PC-3 (cell line): ENCODE measurements at places on chromosomes 13 and 19. TPM values are rescaled to one million over a fixed set of nuclear protein-coding genes. Genes with fewer than 3 reads are reported as not detected.
A peak's percentile ranks its signal among the peaks of the same experiment; 100 is the strongest.

Gene PTPRH
- 8.1 and 10.9 TPM in 2 replicates for total RNA-seq

Gene F2RL3
- 0.07 and 0.23 TPM in 2 replicates for total RNA-seq

Gene ERICH4
- total RNA-seq = not detected in 2 replicates

Gene IGFL2
- total RNA-seq = not detected in 2 replicates

Gene ZNF878
- 0.23 and 1.9 TPM in 2 replicates for total RNA-seq

Gene SBK2
- not detected in 2 replicates for total RNA-seq

Gene ZNF132
- total RNA-seq = not detected in 2 replicates

Gene CYSLTR2
- not detected in 2 replicates for total RNA-seq

Gene ERFL
- total RNA-seq = 0.11 and 0.58 TPM in 2 replicates

Gene ZNF473
- 18.4 and 18.5 TPM in 2 replicates for total RNA-seq

Gene ZNF443
- 3.4 and 3.7 TPM in 2 replicates for total RNA-seq

Gene THSD8
- not detected in 2 replicates for total RNA-seq

Gene ZNF296
- total RNA-seq = 0.52 and 2.4 TPM in 2 replicates

DNA sequence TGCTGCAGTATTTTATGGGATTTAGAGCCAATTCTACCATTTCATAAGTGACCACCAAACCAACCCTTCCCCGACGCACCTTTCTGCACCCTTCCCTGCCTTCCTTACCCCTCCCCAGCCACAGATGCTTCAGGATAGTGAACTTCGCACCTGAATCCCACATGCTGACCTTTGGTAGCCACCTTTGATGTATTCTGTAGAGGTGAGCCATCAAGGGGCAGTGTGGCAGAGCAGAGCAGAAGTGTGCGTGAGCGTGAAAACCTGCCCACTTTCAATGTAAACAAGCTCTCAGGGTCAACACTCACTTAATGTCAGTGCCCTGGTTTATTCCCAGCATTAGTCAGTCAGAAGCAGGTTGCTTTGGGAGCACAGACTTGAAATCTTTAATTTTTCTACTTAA is 107.7 kb downstream of the FRY start:
- DNase-seq = no peak

DNA sequence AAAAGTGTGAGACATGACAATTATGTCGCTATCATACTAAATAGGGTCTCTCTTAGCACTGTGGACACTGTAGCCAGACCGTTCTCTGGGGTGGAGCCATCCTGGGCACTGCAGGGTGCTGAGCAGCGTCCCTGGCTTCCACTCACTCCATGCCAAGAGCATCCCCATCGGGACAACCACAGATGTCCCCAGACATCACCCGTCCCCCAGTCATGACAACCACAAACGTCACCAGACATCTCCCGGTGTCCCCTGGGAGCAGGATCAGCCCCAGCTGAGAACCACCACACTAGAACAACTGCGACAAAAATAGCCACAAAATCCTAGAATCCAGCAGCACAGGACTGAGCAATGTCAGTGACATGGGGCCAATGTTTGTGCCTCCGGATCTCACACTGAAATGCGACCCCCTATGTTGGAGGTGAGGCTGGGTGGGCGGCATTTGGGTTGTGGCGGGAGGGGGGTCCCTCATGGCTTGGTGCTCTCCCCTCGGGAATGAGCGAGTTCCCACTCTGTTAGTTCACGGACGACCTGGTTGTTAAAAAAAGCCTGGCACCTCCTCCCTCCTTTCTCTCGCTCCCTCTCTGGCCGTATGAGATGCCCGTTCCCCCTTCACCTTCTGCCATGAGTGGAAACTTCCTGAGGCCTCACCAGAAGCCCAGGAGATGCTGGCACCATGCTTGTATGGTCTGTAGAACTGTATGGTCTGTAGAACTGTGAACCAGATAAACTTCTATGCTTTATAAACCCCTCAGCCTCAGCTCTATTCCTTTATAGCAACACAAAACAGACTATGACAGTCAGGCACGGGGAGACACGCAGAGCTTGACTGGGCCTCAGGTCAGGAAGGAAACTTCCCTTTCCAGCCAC is 93.9 kb downstream of the GADD45B start:
- no peak for DNase-seq

DNA sequence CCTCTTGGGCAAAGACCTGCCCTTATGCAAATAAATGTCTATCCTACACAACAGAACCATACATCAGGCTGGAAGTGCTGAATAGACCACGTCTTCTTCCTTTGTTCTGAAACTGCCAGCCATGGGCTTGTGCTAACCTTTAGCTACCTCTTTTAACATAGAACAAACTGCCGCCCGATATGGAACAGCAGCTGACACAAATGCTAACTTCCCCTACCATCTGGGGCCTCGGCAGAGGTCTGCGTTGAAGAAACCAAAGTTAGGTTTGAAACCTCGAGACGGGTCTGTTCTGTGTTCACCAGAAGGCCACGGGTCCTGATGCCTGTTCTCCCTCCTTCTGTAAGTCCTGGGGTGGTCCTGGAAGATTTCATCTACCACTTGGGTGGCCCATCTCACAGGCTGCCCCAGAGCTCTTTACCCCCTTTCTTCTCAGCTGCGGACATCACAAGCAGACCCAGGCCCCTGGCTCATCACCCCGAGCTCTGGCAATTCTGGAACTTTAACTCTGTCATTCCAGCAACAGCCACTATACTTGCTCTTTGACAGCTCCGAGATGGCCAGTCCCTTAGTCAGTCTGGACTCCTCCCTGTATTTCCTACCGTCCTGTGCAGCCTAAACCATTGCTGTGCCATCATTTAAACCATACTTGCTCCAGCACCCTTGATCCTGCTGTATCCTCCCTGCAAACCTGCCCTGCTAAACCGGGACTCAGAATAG is 146.7 kb downstream of the USP12 start:
- DNase-seq = no peak

DNA sequence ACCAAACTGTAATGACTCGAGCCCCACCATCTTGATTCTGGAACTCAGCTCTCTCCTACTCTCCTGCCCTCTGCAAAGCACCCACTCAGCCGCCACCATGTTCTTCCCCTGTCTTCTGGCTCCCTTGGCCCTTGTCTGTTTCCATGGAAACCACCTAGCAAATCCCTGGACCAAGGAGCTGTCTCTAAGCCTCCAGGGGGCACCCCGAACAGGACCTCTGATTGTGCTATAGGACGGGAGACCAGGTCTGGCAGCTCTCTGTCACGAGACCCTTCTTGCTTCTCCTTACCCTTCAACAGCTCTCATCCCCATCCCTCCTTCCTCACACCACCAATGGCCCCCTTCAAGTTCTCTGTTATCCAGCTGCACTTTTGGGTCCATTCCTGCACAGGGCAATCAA is 277.7 kb upstream of the ZNF507 start:
- DNase-seq = no peak

- DNase-seq = no peak
Measured at GRCh38 chr13:39821977-39822376, 166.5 kb downstream of the COG6 start.

DNA sequence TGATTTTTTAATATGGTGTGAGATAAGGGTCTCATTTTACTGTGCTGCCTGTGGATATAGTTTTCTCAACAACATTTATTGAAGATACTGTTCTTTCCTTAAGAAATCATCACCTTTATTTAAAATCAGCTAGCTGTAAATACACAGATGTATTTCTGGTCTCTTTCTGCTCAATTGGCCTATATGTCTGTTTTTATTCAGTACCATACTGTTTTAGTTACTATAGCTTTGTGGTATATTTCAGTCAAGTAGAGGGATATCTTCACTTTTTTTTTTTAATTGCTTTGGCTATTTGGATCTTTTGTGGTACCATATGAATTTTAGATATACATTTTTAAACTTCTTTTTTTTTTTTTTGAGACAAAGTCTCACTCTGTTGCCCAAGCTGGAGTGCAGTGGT is 16.7 kb upstream of the ZNF714 start:
- DNase-seq = no peak

GRCh38 chr13:24625870-24626849 is 54.0 kb upstream of the ATP12A start:
- no peak for DNase-seq

DNA sequence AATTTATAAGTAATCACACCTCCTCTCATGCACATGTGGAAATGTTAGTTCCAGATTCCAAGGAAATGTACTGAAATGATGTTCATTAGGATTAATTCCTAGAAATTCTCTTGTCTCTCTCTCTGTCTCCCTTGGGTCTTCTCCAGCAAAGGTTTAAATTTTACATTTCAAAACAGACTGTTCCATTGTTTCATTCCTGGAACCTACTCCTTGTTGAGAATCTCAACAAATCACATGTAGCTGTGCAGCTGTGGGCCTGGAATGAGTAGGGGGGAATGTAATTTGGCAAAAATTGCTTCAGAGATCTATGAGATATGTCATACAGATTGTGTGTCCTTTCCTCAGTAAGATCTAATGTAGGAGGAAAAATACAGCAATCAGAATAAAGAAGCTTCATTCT is 46.2 kb upstream of the RFXAP start:
- DNase-seq = no peak

- peak; percentile 16 for DNase-seq
Measured at GRCh38 chr19:9039728-9040127, 29.5 kb upstream of the MUC16 start.

DNA sequence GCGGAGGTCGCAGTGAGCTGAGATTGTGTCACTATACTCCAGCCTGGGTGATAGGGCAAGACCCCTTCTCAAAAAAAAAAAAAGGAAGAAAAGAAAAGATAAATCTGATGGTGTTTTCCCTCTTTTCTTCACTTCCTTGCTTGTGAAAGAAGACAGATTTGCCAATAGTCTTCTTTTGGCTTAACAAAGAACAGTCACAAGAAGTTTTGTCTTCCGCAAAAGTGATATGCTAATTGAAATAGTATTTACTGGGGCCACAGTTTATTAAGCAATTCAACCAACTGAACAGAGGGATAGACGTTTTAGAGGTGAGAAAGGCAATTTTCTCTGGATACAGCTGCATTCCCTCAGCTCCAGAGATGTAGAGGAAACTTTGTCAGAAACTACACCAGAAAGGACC is 22.9 kb upstream of the PLAUR start:
- DNase-seq = no peak

DNA sequence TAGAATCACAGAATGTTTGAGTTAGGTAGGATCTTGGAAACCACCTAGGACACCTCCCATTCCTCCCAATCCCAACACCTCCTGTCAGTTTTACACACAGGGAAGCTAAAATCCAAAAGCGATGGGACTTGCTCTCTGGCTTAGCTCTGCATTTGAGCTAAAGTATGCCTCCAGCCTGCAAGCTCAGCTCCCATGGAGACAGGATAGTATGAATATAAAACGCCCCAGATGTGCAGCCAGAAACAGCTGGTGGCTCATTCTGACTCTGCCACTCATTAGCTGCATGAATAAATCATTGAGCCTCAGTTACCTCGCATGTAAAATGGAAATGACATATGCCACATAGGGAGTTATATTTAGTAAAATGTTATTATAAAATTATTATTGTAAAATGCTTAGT is 336.0 kb downstream of the SUCLA2 start:
- no peak for DNase-seq

- DNase-seq = no peak
Measured at GRCh38 chr19:3433313-3433712, 47.0 kb downstream of the SMIM24 start.

GRCh38 chr13:106619688-106620555 is 52.0 kb upstream of the ARGLU1 start:
- peak; percentile 49 for DNase-seq

DNA sequence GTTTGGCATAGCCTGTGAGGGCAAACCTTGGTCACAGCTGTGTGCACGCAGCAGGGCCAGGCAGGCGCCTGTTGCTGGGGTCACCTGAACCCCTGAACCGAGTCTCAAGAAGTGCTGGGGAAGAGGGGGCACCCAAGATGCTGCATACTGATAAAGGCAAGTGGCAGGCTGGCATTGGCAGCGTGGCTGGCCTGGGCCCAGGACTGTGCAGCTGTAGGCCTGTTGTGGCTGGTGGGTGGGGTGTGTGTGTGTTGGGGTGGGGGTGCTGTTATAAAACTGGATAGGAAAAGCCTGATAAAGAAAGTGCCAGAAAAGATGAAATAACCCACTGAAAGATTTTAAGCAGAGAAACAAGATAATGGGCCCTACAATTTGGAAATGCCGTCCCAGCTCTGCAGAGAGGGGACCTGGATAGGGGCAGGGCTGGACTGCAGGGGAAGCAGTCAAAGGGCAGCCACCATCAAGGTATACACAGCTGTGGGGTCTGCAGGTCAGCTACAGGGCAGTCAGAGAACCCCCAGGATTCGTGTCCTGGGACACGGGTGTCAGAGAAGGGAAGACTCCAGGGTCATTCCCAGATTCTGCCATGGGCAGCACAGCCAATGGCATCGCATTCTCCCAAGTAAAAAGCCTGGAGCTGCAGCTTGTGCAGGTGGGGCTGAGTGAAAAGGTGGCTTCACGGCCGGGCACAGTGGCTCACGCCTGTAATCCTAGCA is 33.2 kb downstream of the CILP2 start:
- DNase-seq = no peak

DNA sequence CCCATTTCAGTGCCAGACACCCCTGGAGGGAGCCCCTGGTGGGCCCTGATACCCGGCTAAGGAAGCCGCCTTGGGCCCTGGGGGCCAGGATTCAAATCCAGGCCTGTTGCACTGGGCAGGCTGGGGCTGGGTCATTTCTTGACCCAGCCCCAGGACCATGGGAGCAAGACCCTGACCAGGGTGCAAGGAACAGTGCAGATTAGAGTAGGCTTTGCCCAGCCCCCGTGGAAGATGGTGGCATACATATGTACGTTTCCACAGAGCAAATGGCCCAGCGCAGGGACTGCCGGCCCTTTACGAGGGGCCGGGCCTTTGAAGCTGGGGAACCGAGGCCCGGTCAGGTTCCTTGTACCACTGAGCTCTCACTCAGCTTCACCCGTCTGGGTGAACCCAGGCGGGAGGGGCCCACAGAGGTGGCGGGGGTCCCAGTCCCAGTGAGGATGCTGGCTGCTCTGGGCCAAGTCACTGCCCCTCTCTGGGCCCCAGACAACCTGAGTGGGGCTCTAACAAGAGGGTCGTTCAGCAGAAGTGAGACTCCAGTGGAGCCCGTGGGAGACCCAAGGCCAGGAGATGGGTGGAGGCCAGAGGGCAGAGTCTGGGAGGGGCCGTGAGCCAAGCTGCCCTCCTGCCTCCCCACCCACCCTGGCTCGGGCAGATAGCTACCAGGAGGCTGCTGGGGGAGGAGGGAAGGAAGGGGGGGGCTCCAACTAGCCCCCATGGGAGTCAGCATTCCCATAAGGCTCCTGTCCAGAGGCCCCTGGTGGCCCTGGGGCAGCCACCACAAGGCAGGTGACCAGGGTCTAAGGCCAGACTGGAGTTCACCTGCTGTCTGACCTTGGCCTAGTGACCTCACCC is 2.7 kb downstream of the MKNK2 start:
- DNase-seq = no peak

- DNase-seq = no peak
Measured at GRCh38 chr19:23905771-23906170, 8.9 kb upstream of the ZNF726 start.

- no peak for DNase-seq
Measured at GRCh38 chr19:55482967-55483705, 1.9 kb upstream of the NAT14 start.

GRCh38 chr13:52414963-52415362 is 9.0 kb upstream of the THSD1 start:
- DNase-seq = no peak

- DNase-seq = peak; percentile 69
Measured at GRCh38 chr19:47790398-47790814, 11.9 kb downstream of the SELENOW start.
